ENCODE measurements at places on chromosomes 16 and 17.
A peak's percentile ranks its signal among the peaks of the same experiment; 100 is the strongest.

- H3K36me3 ChIP-seq, result no peaks in the 10 kb centered on the region
- no peak for DNase-seq
- H3K27me3 ChIP-seq, result no peaks in the 10 kb centered on the region
- H3K4me1 ChIP-seq, result peaks cover 7% of the 10 kb centered on the region
- peak overlapping the region; percentile 70 for H3K4me3 ChIP-seq
Measured at GRCh38 chr16:8675183-8676159, 1.1 kb downstream of the ABAT start.

DNA sequence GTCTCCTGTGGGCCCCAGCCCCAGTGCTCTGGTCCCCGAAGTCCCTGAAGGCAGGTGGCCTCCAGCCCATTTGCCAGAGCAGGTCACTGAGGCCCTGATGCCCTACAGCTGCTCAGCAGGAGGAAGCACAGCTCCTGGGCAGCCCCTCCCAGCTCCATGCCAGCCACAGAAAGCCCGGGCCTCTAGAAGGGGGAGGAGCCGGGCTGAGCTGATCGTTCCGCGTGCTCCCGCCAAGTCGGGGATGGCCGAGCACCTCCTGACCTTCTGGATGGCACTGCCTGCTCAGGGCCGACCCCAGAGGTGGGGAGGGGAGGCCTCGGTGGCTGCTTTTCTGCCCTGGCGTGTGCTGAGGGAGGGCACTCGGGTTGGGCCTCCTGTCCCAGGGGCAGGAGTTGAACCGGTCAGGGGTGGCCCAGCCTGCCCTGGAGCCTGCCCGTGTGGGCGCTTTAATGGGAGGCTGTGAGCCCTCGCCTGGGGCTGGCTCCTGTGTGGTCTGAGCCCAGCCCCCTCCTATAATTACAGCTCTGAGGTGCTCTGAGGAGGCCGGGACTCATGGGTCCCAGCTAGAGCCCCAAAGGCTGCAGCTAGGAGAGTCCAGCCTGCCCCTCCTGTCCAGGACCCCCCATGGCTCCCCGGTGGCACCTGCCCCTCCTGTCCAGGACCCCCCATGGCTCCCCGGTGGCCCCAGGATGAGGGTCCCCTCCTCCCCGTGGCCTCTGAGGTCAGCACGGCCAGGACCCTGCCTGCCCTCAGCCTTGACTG lies 29.7 kb downstream of the ZFPM1 start:
- peaks cover 27% of the 10 kb centered on the region for H3K4me1 ChIP-seq
- DNase-seq, result no peak
- no peak overlapping the region for H3K4me3 ChIP-seq
- no peak overlapping the region for H3K27ac ChIP-seq
- no peaks in the 10 kb centered on the region for H3K27me3 ChIP-seq
- no peaks in the 10 kb centered on the region for H3K36me3 ChIP-seq

- peaks cover 5% of the 10 kb centered on the region for H3K36me3 ChIP-seq
- no peak overlapping the region for H3K27ac ChIP-seq
- no peak for DNase-seq
- no peak overlapping the region for H3K4me3 ChIP-seq
- H3K27me3 ChIP-seq, result no peaks in the 10 kb centered on the region
Measured at GRCh38 chr17:80646328-80646727, 101.7 kb downstream of the RPTOR start.

- H3K27ac ChIP-seq, result no peak overlapping the region
- no peaks in the 10 kb centered on the region for H3K4me1 ChIP-seq
- H3K27me3 ChIP-seq, result no peaks in the 10 kb centered on the region
- H3K4me3 ChIP-seq, result no peak overlapping the region
Measured at GRCh38 chr16:85969591-85969990, 70.6 kb downstream of the IRF8 start.

DNA sequence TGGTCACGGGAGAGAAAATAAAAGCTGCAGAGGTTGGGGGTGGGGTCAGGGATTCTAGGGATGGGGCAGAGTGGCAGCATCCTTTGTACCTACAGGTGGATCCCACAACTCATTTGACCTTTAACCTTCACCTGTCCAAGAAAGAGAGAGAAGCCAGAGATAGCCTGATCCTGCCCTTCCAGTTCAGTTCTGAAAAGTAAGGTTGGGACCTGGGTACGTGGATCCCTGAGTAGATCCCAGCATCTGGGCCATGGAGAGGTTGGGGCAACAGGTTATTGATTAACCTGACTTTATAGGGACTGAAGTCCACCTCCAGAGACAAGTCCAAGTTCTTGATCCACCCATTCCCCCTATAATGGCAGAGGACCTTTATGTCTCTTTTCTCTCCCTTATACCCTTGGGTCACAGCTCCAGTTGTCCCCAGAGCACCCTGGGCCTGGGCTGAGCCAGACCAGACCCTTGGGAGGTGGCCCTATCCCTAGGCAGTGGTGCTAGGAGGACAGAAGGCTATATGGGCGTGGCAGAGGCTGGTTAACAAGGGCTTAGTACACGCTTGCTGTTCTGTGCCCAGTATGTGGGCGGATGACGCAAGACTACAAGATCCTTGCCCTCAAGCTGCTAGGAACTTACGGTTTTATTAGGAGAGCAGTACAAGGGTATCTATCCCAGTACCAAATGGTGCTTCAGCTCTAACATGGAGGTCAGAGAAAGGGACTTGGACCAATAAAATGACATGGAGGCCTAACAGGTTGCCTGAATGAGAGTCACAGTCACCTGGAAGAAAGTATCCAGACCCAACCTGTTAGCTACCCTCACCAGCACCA lies 3.3 kb downstream of the CLDN7 start:
- no peak overlapping the region for H3K27ac ChIP-seq
- H3K36me3 ChIP-seq, result peaks cover 57% of the 10 kb centered on the region
- H3K4me3 ChIP-seq, result no peak overlapping the region
- H3K27me3 ChIP-seq, result peaks cover 30% of the 10 kb centered on the region

GRCh38 chr17:73278049-73278464 lies 16.4 kb upstream of the CPSF4L start:
- no peaks in the 10 kb centered on the region for H3K36me3 ChIP-seq
- H3K4me3 ChIP-seq, result no peak overlapping the region
- H3K4me1 ChIP-seq, result peaks cover 27% of the 10 kb centered on the region
- peak overlapping the region; percentile 71 for H3K27ac ChIP-seq

DNA sequence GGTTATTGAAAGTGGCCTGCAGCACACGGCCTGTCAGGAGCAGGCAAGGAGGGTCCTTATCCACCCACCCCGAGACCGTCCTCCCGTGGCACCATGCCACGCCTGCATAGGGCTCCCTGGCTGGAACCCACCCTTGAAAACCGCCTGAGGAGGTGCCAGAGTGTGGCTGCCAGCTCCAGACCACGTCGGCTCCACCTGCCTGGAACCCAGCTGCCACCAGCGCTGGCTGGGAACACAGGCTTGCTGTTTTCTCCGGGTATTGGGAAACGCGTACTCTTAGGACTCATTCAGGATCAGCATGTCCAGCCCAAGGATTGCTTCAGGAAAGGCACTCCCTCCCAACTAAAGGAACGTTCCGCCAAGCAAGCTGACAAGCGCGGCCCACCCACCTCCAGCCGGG lies 6.7 kb downstream of the ARL16 start:
- peaks cover 12% of the 10 kb centered on the region for H3K4me1 ChIP-seq
- no peaks in the 10 kb centered on the region for H3K27me3 ChIP-seq
- no peak overlapping the region for H3K4me3 ChIP-seq

DNA sequence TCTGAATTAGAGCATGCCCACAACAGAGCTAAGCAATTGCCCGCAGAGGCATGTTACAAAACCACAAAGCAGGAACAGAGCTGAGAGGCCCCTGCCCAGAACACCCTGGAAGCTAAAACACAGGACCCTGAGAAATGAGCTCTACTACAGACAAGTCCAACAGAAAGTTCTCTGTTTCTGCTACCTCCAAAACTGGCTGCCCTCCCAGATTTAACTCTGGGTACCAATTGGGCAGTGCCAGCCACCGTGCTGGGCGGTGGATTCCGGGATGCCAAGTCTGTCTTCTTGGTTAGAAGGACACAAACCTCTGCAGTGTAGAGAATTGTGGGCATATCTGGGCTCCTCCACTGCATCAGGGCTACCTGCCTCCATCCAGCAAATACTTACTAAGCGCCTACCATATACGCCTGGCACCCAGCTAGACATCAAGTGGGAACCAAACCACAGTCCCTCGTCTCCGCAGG lies 1.0 kb downstream of the CMTM4 start:
- H3K27me3 ChIP-seq, result no peaks in the 10 kb centered on the region
- peaks cover 13% of the 10 kb centered on the region for H3K4me1 ChIP-seq
- H3K36me3 ChIP-seq, result no peaks in the 10 kb centered on the region
- peak overlapping the region; percentile 81 for H3K4me3 ChIP-seq

DNA sequence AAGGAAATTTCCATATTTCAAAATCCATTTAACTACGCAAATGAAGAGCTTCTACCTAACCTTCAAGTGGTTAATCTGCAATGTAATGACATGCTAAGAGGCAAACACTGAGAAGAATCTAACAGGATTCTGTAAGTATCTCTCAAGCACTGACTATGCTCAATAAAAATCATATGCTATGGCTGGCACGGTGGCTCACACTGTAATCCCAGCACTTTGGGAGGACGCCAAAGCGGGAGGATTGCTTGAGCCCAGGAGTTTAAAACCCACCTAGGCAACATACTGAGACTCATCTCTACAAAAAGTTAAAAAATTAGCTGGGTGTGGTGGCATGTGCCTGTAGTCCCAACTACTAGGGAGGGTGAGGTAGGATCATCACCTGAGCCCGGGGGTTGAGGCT lies 32.7 kb downstream of the GNA13 start:
- DNase-seq, result no peak
- H3K36me3 ChIP-seq, result no peaks in the 10 kb centered on the region
- H3K4me3 ChIP-seq, result no peak overlapping the region
- H3K27ac ChIP-seq, result no peak overlapping the region

- no peaks in the 10 kb centered on the region for H3K4me1 ChIP-seq
- H3K36me3 ChIP-seq, result no peaks in the 10 kb centered on the region
- no peak for DNase-seq
- H3K4me3 ChIP-seq, result no peak overlapping the region
- no peaks in the 10 kb centered on the region for H3K27me3 ChIP-seq
Measured at GRCh38 chr17:65794572-65794971, 233.1 kb upstream of the AXIN2 start.

DNA sequence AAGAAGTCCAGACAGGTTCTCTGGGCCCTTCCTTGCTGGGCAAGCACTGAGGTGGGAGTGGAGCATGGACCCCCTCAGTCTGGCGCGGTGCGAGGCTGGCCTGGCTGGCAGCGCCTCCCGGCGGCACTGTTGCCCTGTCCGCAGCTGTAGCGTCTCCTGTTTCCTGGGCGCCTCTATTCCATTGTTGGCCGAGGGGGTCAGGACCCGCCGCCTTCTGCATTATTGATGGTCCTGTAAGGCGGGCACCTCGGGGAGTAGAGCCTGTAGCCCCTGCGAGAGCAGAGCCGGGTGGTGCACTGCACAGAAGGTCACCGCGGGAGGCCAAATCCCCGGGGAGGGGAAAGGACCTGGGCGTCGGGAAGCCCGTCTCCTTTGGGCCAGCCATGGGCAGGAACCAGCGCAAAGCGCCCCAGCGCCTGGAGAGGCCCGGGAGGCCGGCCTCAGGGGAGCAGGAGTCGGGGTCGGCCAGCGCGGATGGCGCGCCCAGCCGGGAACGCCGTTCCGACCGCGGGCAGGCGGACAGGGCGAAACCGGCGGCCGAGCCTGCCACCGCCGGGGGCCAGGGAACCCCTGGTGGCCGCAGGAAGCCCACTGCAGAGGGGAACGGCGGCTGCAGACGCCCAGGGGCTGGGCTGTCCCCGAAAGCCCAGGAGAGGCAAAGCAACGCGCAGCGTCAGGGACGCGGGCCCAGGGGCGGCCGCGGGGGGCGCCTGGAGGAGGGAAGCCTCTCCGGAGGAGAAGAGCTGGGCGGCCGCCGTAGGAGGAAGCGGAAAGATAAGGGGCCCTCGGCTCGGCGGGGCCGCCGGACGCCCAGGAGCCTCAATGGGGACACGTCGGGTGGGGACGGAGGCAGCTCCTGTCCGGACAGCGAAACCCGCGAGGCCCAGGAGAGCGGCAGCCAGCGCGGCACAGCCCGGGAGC lies at the start of gene MYO15B:
TSS of gene MYO15B (plus strand) at position 126 of the 921 bp plus-strand sequence. CDS start at position 384, 258 bp downstream.
- H3K4me3 ChIP-seq, result peak within 1 kb of the TSS; percentile 75
- no peaks in the 10 kb centered on the region for H3K36me3 ChIP-seq
- no peaks in the 10 kb centered on the region for H3K27me3 ChIP-seq
- peak within 1 kb of the TSS; percentile 97 for H3K27ac ChIP-seq

Data from heart left ventricle (tissue), 16 donors.